ENCODE measurements at places on chromosomes 3 and 15. TPM values are rescaled to one million over a fixed set of nuclear protein-coding genes. Genes with fewer than 3 reads are reported as not detected.

DNA sequence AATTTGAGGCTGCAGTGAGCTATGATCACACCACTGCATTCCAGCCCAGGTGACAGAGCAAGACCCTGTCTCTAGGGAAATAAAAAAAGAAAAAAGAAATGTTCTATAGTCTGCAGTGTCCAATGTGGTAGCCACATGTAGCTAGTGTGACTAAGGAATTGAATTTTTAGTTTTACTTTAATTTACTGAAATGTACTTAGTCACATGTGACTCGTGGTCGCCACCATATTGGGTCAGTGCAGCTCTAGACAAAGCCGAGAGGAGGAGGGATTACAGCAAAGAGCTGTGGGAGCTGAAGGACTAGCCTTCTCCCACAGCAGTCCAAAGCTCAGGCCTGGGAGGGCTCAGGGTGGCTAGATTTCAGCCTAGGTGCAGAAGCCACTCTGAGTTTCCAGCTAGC, 65.9 kb upstream of the NTRK3 start:
- no peak overlapping the region for H3K27ac ChIP-seq
- no peak for DNase-seq
- no peaks in the 10 kb centered on the region for H3K36me3 ChIP-seq
- H3K27me3 ChIP-seq: no peaks in the 10 kb centered on the region

DNA sequence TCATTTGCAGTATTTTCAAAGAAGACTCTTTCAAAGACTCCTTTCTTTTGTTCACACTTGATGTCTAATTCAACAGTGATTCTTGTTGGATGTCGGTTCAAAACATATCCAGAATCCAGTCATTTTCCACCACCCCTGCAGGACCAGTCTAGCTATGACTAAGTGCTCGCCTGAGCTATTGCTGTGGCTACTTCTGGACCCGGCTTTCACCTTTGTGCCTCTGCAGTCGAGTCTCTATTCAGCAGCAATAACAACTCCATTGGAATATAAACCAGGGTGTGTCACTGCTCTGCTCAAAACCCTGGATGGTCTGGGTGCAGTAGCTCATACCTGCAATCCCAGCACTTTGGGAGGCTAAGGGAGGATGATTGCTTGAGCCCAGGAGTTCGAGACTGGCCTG, 55.0 kb downstream of the PRICKLE2 start:
- H3K4me1 ChIP-seq: no peaks in the 10 kb centered on the region
- no peak overlapping the region for H3K27ac ChIP-seq
- no peaks in the 10 kb centered on the region for H3K27me3 ChIP-seq
- no peak for DNase-seq

DNA sequence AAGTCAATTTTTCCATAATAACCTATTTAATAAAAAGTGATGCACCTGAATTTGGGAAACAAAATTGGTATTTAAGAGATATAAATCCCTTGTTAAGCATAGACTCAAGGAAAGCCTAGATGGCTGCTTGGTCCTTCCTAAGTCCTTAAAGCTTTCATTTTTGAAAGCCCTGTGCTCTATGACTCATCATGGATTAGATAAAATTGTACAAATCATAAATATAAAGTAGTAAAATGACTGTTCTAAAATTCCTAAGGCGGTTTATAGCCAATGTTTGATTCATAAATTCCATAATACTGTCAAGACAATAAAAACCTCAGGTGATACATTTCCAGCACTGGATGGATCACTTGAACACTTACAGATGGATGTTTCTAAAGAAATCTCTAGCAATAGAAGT, 730.8 kb upstream of the EPHA6 start:
- H3K36me3 ChIP-seq: peaks cover 4% of the 10 kb centered on the region
- DNase-seq: no peak
- no peak overlapping the region for H3K4me3 ChIP-seq

DNA sequence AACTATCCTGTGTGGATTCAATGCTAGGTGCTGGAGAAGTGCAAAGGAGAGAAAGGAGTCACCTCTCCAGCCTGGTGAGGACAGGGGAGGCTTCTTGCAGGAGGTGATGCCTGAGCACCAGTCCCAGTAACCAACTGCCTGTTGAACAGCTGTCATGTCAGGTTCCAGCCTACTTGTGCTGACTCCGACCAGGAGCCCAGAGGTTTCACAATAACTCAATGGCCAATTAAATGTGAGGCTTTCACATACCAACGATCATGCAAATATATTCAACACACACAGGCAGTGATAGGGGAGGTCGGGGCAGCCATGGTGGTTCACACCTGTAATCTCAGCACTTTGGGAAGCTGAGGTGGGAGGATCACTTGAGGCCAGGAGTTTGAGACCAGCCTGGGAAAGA, 7.7 kb downstream of the SORD start:
- no peak for DNase-seq
- H3K4me1 ChIP-seq: no peaks in the 10 kb centered on the region
- peaks cover 38% of the 10 kb centered on the region for H3K36me3 ChIP-seq
- no peak overlapping the region for H3K4me3 ChIP-seq

DNA sequence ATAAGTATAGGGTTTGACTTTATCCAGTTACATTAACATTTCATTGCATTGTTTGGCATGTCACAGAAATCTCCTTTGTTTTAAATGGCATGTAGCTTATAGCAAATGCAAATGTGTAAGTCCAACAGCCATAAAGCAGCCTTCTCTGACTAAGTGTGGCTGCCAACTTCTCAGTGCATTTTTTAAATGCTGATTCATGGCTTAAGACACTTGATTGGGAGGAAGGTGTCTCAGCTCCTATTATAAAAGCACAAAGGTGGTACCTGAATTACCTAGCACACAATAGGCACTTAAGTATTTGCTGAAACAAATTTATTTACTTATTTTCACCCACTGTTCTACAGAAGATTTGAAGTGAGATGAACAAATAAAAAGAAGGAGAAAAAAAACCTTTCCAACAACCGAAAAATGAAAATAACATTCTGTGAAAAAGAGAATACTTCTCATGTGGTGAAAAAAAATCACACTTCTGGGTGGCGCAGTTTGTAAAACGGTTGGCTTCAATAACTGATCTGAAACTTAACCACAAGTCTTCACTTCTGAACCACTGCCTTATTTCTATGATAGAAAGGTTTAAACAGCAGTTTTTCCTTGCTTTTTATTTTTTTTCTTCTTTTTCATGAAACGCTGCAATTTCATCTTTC, 105.5 kb upstream of the ICE2 start:
- H3K4me3 ChIP-seq: no peak overlapping the region
- H3K36me3 ChIP-seq: no peaks in the 10 kb centered on the region
- peaks cover 6% of the 10 kb centered on the region for H3K27me3 ChIP-seq
- H3K27ac ChIP-seq: no peak overlapping the region
- peaks cover 11% of the 10 kb centered on the region for H3K4me1 ChIP-seq

DNA sequence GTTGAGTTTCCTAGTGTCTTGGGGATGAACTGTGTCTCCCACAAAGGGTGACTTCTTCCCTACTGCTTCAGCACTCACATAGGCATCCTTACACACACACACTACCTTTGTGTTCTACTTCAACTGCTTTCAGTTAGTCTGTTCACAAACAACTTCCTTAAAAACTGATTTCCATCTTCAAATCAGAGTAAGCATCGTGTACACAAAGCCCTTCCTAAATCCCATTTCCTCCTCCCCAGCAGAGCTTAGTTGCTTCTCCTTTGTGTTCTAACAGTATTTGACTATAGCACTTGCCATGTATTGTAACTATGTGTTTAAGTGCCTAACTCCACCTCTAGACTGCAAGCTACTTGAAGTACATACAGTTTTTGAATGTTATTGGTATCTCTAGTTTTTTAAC, 71.7 kb downstream of the TNIK start:
- H3K4me1 ChIP-seq: peaks cover 16% of the 10 kb centered on the region
- H3K27ac ChIP-seq: no peak overlapping the region
- no peaks in the 10 kb centered on the region for H3K27me3 ChIP-seq
- no peak for DNase-seq

DNA sequence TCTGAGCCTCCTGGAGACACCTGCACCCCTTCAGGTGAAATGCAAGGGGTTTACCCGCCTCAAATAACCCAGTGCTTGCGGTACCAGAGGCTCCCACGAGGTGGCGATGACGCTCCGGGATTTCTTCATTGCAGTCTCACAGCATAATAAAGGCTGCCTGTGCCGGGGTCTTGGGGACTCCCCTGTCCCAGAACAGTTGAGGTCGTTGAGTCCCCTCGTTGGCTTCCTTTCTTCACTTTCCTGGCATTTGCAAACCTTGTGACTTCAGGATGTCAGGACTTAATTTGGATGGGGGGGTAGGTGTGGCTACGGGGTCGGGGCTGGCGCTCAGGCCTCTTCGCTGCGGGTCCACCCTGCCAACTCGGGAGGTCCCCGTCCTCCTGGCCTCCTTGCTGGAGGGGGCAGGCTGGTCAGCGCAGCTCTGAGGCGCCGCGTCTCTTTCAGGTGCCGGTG, 1.3 kb downstream of the GNAT1 start:
- H3K36me3 ChIP-seq: no peaks in the 10 kb centered on the region
- no peak overlapping the region for H3K27ac ChIP-seq
- no peaks in the 10 kb centered on the region for H3K4me1 ChIP-seq
- H3K27me3 ChIP-seq: no peaks in the 10 kb centered on the region
- H3K4me3 ChIP-seq: no peak overlapping the region

SYNPR gene
- 0.64 TPM for total RNA-seq

ANKRD63 gene
- 0.26 TPM for total RNA-seq

HIGD2B gene
- not detected for total RNA-seq

CISH gene
- total RNA-seq: 1.7 TPM

All from H9 (cell line).